ENCODE measurements at places on chromosomes 4 and X. TPM values are rescaled to one million over a fixed set of nuclear protein-coding genes. Genes with fewer than 3 reads are reported as not detected.

NLGN4X gene
- 111 TPM for total RNA-seq

ZNF157 gene
- total RNA-seq: 0.81 TPM

IBSP gene
- not detected for total RNA-seq

BANK1 gene
- 1.1 TPM for total RNA-seq

MTTP gene
- 0.64 TPM for total RNA-seq

PRDM8 gene
- not detected for total RNA-seq

ITIH6 gene
- not detected for total RNA-seq

CENPE gene
- total RNA-seq: 34.4 TPM

STARD8 gene
- 0.39 TPM for total RNA-seq

CT45A1 gene
- not detected for total RNA-seq

SSX1 gene
- total RNA-seq: not detected

PLS3 gene
- 315 TPM for total RNA-seq
